ENCODE measurements at places on chromosomes 1 and 21.
A peak's percentile ranks its signal among the peaks of the same experiment; 100 is the strongest.

DNA sequence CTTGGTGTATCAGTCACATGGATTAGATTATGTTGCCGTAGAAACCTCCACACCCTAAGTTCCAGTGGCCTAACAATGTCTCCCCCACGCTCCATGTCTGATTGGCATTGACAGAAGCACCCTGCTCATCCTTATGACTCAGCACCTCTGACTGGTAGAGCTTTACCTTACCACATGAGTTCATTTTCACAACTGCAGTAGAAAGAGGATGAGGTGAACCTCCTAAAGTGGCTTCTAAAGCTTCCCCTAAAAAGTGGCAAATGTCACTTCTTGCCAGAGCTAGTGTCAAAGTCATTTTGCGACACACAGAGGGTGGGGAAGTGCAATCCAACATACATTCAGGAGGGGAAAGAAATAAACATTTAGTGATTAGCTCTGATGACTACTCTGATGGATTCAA, 30.6 kb upstream of the LYPD8 start:
- DNase-seq, result no peak

DNA sequence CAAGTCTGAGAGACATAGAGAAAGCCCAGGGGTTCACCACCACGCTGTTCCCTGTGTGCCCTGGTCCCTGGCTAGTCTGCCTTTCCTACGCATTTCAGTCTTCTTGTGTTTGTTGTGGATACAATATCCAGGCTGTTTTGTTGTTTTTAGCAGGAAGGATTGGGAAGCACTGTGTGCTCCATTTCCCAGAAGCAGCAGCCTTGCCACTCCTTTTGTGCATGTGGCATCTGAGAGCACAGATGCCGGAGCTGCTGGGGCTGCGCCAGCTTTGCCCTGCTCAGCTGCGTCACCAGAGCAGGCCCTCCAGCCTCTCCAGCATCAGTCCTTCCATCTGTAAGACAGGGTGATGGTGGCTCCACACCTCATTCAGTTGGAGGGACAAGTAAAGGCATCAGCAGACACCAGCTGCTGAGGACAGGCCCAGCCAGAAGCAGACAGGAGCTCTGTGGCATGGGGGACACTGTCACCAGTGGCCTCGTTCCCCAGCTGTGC, 94.4 kb upstream of the COL6A1 start:
- no peak for DNase-seq

- DNase-seq, result no peak
Observed at GRCh38 chr1:184296466-184297243, 90.2 kb upstream of the C1orf21 start.

DNA sequence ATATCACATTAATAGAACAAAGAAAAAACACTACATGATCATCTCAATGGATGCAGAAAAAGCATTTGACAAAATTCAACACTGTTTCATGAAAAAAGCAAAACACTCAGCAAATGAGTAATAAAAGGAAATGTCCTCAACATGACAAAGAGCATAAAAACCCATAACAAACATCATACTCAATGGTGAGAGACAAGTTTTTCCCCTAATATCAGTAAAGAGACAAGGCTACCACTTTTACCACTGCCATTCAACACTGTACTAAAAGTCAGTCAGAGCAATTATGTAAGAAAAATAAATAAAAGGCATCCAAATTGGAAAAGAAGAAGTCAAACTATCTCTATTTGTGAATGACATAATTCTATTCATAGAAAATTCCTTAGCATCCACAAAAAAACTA, 64.3 kb downstream of the ZNF644 start:
- no peak for DNase-seq

GRCh38 chr1:70401974-70402373, 9.1 kb upstream of the CTH start:
- DNase-seq, result no peak

DNA sequence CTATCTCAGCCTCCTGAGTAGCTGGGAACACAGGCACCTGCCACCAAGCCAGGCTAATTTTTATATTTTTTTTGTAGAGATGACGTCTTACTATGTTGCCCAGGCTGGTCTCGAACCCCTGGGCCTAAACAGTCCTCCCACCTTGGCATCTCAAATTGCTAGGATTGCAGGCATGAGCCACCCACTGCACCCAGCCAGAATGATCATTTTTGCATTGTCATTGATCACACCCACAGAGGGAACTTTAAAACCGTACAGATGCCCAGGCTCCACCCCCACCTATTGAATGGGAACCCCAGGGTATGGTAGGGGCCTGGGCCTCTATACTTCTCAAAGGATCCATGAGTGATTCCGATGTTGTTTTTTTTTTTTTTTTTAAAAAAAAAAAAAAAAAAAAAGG, 36.7 kb downstream of the ETNK2 start:
- DNase-seq, result no peak

GRCh38 chr21:36186081-36186480, 29.5 kb downstream of the DOP1B start:
- no peak for DNase-seq

GRCh38 chr1:179818260-179818659, 59.3 kb downstream of the TOR1AIP2 start:
- DNase-seq, result no peak

DNA sequence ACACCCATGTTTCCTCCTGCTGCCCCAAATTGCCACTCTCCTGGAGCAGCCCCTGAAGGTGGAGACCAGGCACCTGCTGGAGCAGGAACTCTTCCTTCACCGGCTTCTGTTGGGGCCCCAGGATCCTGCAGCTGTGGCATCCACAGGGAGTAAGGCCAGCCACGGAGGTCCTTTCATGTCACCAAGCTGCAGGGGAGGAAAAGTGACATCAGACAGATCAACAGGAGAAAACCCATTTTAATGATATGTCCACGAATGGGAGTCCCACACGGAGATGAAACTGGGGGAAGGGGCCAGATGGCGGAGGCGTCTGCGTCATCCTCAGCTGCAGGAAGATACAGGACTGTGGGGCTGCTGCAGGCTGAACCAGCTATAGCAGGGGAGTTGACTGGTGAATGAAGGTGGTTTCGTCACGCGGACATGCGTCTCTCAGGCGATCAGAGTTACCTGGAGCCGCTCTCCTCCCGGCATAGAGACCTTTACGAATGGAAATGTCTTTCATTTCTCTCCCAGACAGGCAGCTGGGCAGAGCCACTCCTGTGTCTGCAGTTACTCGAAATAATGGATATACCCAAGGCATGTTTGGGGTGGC, 9.9 kb downstream of the TP73 start:
- DNase-seq, result no peak

- no peak for DNase-seq
Observed at GRCh38 chr1:168607872-168608428, 31.5 kb downstream of the XCL1 start.

GRCh38 chr1:210302501-210302900, 26.2 kb upstream of the HHAT start:
- DNase-seq, result no peak

DNA sequence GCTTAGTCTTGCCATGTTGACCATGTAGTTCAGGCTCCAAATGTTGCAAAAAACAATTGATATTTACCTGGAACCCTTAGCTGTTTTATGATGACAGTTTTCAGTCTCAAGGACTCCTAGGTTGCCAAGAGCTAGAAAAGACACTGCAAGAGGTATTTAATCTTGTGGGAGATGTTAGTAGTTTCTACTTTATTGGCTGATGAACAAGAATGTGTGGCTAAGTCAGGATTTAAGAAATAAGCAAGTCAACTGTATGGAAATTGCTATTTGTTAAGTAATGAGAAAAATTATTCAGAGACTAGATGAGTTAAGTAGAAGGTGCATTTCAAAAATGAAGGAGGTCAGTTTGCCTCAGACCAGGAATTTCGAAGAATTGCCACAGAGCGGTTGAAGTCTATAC, 639.7 kb upstream of the USP24 start:
- DNase-seq, result no peak

GRCh38 chr1:108816049-108816893, 40.6 kb downstream of the AKNAD1 start:
- peak; percentile 88 for DNase-seq

- no peak for DNase-seq
Observed at GRCh38 chr1:154641534-154641933, 33.5 kb upstream of the ADAR start.

- no peak for DNase-seq
Observed at GRCh38 chr1:37853157-37853556, 6.2 kb downstream of the MTF1 start.

DNA sequence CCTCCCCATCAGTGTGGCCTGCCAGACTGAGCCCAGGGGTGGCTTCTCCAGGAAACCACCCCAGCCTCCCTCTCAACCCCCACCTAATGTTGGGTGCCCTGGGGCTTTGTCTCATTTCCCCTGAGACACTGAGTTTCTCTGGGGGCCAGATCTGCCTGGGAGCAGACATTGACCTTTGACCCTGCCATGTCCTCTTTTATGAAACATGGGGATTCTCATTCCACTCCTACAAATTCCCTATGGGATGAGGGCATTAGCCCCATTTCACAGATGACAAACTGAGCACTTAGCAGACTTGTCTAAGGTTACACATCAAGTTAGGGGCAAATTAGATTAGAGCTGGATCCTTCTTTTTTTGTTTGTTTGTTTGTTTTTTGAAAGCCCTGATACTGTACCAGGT, 24.1 kb downstream of the RHBG start:
- DNase-seq, result no peak

DNA sequence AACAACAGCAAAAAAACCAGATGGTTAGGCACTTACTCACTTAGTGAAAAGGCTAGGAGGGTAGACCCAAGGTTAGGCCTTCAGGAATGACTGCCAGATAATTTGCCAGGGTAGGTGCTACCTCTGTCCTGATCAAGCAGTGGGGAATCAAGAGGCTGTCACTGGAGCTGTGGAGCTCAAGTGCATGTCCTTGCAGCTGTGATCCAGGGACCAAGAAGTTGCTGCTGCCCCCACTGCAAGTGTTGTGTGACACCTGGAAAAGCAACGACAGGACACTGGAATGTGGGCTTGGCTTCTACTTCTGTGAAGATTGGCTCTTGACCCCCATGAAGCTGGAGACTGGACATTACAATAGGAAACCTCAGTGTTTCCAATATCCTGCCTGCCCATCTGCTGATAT, 72.1 kb downstream of the PEX14 start:
- no peak for DNase-seq

- no peak for DNase-seq
Observed at GRCh38 chr1:35876988-35877387, 6.0 kb upstream of the AGO1 start.

- no peak for DNase-seq
Observed at GRCh38 chr1:181485287-181486097, 2.2 kb downstream of the CACNA1E start.

- no peak for DNase-seq
Observed at GRCh38 chr1:240567066-240567465, 44.9 kb downstream of the GREM2 start.

DNA sequence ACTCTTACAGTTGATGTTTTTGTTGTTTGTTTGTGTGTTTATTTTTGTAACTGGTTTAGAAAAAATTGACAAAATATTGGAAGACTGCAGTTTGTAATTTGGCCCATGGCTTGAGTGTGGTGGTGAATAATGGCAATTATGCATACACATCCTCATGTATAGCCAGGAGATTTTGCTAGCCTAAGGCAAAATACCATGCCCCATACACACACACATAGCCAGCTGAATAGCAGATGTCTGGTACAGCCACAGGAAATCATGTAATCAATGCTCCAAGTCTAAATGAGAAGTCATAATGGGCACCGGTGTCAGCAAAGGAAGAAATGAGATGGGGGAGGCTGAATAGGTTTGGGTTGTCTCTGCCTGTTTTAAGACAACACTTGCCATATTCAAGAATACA, 135.2 kb upstream of the COA6 start:
- no peak for DNase-seq

- DNase-seq, result no peak
Observed at GRCh38 chr1:180343921-180344769, 114.1 kb downstream of the LHX4 start.

- peak; percentile 90 for DNase-seq
Observed at GRCh38 chr1:12615865-12616708, 1.9 kb downstream of the DHRS3 start.

DNA sequence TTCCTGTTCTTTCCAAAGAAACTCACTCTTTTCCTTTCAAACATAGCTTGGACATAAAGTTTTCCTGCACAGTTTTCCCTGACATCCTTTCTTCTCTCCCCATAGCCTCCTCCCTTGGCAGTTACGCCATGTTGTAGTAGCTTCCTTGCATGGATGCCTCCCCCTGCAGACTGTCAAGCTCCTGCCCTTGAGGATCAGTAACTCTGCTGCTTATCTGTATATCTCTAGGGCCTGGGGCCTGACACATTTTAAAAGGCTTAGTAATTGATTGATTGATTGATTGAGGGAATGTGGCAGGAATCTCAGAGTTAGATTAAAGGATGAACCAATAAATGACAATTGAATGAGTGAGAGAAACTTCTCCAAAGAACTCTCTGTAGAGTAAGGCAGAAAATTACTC, 143.7 kb downstream of the NEK7 start:
- no peak for DNase-seq

- DNase-seq, result no peak
Observed at GRCh38 chr1:93988634-93989350, 79.6 kb upstream of the GCLM start.

DNA sequence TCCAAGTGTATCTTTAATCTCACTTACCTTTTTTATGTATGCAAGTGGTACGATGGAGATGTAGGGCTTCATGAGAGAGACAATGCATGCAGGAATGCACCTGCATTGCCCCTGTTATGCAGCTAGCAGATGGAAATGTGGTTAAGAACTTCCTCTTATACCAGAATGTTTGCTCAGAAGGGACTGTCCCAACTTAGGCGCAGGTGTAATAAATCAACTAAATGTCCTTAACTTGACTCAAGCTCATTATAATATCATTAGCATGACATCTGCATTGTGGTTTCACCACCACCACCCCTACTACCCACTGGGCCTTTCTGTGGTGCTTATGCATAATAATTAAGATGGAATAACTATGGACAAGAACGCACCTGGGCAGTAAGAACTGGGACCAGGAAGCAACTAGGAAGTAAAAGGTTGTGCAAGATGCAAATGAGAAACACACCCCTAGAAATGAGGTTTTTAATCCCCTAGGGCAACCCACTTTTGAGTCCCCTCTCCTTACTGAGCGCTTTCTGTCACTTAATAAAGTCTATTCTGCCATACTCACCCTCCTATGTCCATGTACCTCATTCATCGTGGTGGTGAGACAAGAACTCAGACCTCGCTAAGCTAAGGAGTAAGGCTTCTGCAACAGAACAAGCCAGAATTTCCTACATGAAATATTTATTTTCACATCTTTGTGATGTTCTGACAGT, 1103.3 kb upstream of the B3GALT2 start:
- no peak for DNase-seq

- DNase-seq, result no peak
Observed at GRCh38 chr1:246153796-246154212, 353.3 kb downstream of the SMYD3 start.

DNA sequence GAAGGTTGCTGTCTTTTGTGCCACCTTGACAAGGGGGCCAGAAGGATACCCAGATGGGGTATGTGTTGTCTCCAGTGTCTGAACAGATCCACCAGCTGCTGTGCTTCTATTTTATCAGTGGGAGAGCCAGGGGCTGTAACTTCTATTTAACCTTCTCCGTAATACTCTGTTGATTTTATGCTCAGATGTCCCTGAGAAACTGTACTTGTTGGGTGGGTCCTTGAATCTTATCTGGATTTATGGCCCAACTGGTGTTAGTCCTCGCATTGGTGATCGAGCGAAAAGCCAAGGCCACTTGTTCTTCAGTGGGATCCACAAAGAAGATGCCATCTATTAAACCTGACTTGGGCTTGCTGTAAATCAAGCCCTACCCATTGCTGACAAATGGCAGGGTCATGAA, 56.4 kb downstream of the ST6GALNAC3 start:
- DNase-seq, result no peak

GRCh38 chr1:59699227-59699847, 115.4 kb upstream of the HOOK1 start:
- DNase-seq, result no peak

GRCh38 chr1:30123896-30124295, 599.5 kb downstream of the MATN1 start:
- no peak for DNase-seq

GRCh38 chr1:2210084-2210653, 15.6 kb upstream of the FAAP20 start:
- DNase-seq, result peak; percentile 76
